ENCODE measurements at places on chromosomes 6 and 20.

- DNase-seq: no peak
These were observed 183.4 kb downstream of the ERMARD start for GRCh38 chr6:169934699-169935347.

DNA sequence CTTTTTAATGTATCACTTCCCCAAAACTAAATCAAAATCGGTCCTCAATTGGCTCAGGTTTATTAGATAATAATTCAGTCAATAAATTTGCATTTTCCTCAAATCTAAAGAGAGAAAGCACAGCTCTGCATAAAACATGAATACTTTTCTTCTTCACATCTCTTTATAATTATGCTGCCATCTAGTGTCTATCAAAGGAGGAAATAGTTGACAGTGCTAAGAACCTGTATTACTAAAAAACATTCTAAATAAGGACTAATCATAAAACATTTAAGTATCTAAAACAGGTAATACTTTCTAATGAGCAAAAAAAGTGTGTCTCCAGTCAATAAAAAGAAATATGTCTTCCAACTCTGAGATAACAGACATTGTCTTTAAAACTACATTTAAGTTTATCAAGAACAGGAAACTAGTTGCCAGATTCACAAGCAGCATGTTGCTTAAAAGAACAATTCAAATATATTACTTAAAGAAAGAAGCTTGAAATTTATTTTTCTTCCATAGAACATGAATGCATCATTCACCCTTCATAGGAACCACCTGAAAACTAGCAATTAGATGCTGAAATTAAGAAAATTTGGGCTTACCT, 56.5 kb upstream of the DST start:
- DNase-seq: no peak

DNA sequence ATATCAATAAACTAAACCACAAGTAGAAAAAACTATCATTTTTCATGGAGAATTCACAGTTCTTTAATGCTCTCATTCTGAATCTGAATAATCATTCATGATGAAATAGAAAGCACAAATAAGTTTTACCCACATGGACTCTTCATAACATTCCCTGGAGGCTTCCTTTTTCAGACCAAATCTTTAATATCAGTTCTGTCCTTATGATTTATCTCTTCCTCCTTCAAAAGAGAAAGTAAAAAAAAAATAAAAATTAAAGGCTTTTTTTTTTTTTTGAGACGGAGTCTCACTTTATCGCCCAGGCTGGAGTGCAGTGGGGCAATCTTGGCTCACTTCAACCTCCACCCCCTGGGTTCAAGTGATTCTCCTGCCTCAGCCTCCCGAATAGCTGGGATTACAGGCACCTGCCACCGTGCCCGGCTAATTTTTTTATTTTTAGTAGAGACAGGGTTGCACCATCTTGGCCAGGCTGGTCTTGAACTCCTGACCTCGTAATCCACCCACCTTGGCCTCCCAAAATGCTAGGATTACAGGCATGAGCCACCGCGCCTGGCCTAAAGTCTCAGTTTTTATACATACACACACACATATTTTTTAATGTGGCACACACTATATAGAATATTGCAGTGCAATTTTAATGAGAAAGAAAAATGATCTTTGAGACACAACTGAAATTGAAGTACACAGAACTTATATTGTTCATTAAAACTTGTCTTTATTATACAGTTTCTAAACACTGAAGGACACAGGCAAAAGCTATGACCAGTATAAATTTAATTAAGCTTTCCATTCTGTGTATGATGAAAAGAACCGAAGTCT, 31.9 kb upstream of the ZNF217 start:
- DNase-seq: no peak

- no peak for DNase-seq
These were observed 298.4 kb downstream of the TRDN start for GRCh38 chr6:123338394-123338793.

DNA sequence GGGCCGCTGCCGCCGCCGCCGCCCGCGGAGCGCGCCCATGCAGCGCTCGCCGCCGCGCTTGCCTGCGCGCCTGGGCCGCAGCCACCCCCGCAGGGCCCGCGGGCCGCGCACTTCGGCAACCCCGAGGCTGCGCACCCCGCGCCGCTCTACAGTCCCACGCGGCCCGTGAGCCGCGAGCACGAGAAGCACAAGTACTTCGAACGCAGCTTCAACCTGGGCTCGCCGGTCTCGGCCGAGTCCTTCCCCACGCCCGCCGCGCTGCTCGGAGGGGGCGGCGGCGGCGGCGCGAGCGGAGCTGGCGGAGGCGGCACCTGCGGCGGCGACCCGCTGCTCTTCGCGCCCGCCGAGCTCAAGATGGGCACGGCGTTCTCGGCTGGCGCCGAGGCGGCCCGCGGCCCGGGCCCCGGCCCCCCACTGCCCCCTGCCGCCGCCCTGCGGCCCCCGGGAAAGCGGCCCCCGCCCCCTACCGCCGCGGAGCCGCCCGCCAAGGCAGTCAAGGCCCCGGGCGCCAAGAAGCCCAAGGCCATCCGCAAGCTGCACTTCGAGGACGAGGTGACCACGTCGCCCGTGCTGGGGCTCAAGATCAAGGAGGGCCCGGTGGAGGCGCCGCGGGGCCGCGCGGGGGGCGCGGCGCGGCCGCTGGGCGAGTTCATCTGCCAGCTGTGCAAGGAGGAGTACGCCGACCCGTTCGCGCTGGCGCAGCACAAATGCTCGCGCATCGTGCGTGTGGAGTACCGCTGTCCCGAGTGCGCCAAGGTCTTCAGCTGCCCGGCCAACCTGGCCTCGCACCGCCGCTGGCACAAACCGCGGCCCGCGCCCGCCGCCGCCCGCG, 730 bp downstream of the INSM1 start:
- no peak for DNase-seq

DNA sequence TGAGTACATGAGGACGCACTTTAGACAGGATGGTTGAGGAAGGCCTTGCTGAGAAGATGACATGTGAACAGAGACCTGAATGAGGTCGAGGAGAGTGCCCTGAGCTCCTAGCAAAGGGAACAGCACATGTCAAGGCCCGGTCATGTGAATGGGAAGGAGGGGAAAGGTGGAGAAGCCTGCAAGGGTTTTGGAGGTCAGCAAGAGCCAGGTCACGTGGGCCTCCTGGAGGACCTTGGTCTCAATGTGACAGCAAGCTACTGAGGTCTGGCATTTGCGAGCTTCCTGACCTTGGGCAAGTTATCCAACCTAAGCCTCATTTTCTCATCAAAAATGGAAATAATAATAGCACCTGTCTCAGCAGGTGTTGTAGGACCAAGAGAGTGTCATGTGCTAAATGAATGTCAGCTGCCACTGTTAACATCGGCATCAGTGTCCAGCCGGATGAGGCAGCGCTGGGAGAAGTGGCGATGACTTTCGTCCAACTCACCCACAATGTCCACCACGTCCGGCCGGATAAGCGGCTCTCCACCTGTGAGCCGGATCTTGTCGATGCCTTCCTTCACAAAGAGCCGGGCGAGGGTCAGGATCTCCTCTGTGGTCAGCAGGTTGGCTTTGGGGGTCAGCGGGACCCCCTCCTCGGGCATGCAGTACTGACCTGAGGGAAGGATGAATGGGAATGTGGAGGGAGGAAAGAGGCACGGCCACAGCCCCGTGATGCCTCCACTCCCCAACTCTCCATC, 8.9 kb downstream of the MOCS1 start:
- DNase-seq: no peak

GRCh38 chr6:44655412-44656342, 268.2 kb downstream of the CDC5L start:
- peak; percentile 80 for DNase-seq

DNA sequence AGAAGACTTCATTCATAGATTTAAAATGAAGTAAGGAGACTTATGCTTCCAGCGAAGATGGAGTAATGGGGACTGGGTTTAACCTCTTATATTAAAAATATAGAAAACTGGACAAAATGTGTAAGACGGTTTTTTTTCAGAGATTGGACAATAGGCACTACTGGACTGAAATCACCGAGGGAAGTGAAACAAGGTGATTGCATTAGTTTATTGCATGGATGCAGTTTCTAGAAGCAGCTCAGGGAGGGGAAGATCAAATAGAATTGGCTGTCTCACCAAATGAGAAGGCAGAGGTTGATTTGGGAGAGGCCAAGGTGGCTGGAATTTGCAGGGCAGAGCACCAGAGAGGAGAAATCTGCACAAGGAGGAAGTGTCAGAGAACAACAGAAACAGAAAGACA, 162.6 kb downstream of the DNAH8 start:
- DNase-seq: no peak

DNA sequence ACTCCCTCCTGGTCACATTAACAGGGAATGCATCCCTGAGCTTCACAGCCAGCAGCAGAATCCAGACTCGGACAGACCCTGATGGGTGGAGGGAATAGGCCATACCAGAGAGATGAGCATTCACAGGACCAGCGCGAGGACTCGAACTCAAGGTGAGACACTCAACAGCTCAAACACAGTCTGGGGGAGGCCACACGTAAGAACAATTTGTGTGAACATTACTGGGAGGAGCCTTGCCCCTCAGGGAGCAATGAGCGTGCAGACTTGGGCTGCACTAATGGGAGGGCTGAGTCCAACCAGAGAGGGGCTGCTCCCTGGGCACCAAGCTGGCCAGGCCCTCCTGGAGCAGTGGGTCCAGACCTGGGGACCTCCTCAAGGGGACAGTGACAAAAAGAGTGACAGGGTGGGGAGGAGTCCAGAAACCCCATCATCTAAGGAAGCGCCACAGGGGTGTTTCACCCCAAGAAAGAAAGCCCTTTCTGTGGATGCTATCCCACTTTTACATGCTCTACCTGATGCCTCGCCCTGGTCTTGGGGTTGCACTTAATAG, 118.4 kb downstream of the MRPL14 start:
- no peak for DNase-seq

GRCh38 chr6:89302936-89303335, 12.2 kb downstream of the GABRR2 start:
- DNase-seq: no peak

- no peak for DNase-seq
These were observed 115.1 kb downstream of the MAN1A1 start for GRCh38 chr6:119234457-119234856.

GRCh38 chr6:154341871-154342270, 14.7 kb downstream of the IPCEF1 start:
- no peak for DNase-seq

- no peak for DNase-seq
These were observed 82.0 kb upstream of the AKIRIN2 start for GRCh38 chr6:87784051-87784450.

GRCh38 chr6:80439721-80440470, 333.4 kb downstream of the BCKDHB start:
- DNase-seq: no peak

- DNase-seq: no peak
These were observed 78.6 kb downstream of the FAXC start for GRCh38 chr6:99270826-99271225.

DNA sequence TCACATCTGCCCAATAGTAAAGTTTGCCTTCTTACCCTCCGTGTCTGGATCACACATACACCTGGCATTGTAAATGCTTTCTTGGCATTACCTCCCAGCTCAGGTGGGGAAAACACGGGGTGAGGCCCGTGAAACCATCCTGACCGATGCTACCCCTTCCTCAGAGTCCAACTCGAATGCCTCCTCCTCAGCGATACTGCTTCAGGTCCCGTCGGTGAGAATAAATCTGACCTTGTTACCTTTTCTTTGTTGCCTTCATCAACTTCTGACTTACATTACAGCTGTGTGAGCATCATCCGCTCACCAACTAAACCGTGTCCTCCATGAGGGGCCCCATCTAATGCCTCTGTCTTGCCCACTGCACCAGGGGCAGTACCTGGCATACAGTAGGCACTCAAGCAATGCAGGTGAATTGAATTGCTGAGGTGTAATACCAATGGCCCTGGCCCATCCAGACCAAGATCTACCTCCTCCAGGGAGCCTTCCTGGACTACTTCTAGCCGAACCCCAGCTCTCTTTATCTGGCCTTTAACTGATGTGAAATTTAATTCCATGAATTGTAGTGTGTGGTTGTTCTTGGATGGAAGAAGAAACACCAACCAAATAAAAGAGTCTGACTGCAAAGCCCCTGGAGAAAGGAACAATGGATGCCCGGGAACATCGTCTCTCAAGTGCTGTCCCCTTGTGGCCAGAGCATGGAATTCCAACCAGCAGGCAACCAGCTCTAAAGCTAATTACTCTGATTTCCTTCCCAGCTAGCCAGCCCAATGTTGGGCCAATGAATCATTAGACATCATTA, 141.5 kb downstream of the ANKRD60 start:
- DNase-seq: peak; percentile 9

DNA sequence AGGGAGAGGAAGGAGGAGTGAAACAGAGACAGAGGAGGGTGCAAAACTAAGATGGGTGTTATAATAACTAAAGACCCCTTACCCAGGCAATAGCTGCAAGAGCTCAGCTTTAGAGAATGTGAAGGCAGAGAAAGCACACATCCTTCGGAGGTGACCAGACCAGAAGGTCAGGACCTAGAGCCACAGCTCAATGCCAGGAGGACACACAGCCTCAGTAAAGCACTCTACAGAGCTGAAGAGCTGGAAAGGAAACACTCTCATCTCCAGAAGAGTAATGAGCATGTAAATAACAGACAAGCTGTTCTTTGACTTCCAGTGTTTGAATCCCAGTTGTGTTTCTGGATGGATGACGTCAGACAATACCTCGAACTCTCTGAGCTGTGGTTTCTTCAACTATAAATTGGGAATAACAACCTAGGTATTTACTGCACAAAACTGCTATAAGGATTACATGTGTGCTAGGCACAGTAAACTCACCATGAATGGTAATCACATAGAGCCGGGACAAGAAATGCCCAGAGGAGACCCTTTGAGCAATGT, 63.2 kb downstream of the MAP3K5 start:
- no peak for DNase-seq

- no peak for DNase-seq
These were observed 212.5 kb upstream of the GRIK2 start for GRCh38 chr6:101181006-101181405.

DNA sequence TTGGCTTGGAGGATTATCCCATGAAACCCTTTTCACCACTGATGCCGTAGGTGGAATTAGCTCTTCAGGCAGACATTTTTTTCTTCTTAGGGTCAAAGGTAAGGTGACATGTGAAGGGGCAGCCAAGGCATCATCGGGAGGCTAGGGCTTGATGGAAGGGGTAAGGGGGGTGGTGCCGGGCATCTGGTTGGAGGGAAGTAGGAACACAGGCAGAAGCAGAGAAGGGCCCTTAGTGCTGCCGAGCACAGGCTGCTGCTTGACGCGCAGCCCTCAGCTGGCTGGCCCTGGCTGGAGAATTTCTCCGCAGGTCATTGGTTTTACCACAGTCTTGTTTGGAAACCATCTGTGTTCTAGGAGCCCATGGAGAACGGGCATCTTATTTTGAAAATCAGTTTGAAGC, 54.7 kb downstream of the TRAF3IP2 start:
- DNase-seq: no peak

- DNase-seq: no peak
These were observed 1034.4 kb downstream of the EYS start for GRCh38 chr6:64672651-64673050.

- DNase-seq: no peak
These were observed 587.2 kb downstream of the EPM2A start for GRCh38 chr6:145147981-145148749.

GRCh38 chr20:57048027-57048869, 218.2 kb downstream of the BMP7 start:
- no peak for DNase-seq

GRCh38 chr6:12761376-12762115, 45.0 kb downstream of the PHACTR1 start:
- no peak for DNase-seq

- DNase-seq: no peak
These were observed 214.4 kb upstream of the DTNBP1 start for GRCh38 chr6:15877231-15877630.

All from CD4-positive, alpha-beta T cell treated with Interleukin-17A for 4 hours (primary cell).